ENCODE measurements at places on chromosomes 1 and 21.

DNA sequence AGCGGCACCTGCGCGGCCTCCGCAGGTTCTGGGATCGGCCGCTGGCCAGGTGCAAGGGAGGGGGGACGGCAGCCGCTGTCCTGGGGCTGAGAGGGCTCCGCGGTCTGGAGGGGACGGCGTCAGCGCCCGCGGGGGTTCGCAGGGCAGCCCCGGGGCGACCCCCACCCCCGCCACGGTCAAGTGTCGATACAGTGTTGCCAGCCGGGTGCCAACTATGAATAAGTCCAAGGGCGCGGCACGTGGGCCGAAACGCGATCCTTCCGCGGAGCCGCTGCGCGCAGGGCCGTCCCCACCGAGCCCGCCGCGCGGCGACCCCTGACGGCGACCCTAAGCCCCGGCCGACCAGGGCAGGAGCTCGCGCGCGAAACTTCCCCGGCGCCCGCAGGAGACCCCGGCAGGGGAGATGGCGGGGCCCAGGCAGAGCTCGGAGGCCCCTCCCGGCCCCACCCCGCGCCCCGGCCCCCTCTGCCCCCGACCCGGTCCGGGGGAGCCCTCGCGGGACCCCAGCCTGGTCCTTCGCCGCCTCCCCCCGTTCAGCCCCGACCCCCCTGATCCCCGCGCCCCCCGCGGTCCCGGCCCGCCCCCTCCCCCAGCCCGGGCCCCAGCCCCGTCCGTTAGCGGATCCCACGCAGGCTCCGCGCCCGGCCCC lies 586 bp upstream of the AGPAT3 start:
- peak; percentile 59 for DNase-seq

- DNase-seq = no peak
Measured at GRCh38 chr1:158564608-158565007, 5.8 kb downstream of the OR6P1 start.

- no peak for DNase-seq
Measured at GRCh38 chr1:89786628-89787214, 34.1 kb upstream of the LRRC8D start.

GRCh38 chr1:181112071-181112929 lies 23.8 kb downstream of the IER5 start:
- no peak for DNase-seq

- DNase-seq = no peak
Measured at GRCh38 chr1:175981128-175981527, 226.0 kb downstream of the COP1 start.

- DNase-seq = peak; percentile 29
Measured at GRCh38 chr1:228338521-228339051, 68.0 kb downstream of the TRIM11 start.

DNA sequence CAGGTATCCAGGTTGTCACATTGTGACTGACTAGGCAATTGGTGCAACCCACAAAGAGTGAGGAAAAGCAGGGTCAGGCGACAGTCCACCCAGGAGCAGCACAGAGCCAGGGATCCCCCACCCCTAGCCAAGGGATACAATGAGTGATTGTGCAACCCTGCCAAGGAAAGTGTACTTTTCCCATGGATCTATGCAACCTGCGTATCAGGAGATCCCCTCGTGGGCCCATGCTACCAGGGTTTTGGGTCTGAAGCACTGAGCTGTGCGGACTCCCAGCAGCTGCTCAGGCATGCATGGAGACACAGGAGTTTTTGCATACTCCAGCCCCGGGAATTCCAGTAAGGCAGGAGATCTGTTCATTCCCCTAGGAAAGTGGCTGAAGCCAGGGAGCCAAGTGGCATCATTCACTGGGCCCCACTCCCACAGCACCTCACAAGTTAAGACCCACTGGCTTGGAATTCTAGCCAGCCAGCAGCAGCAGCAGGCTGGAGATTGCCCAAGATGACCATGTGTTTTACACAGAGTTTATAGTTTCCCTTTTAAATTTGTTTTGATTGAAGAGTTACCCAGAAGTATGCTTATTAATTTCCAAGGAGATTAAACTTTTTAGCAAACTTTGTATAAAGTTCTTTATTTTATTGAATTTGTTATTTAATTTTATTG lies 136.0 kb downstream of the LTN1 start:
- DNase-seq = no peak

GRCh38 chr1:226485192-226485591 lies 63.4 kb upstream of the STUM start:
- no peak for DNase-seq

GRCh38 chr1:244090645-244091044 lies 39.6 kb downstream of the ZBTB18 start:
- no peak for DNase-seq

GRCh38 chr1:30159015-30159414 lies 564.4 kb downstream of the MATN1 start:
- no peak for DNase-seq

DNA sequence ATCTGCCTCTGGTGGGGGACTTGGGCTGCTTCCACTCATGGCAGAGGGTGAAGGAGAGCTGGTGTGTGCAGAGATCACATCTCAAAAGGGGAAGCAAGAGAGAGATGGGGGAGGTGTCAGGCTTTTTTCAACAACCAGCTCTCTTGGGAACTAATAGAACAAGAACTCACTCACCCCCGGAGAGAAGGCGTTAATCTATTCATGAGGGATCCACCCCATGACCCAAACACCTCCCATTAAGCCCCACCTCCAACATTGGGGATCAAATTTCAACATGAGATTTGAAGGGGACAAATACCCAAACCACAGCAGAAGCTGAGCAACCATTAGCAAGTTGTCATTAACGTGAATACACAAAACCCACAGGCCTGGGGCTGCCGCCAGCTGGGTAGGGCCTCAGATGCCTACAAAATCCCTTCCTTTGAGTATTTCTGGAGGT lies 12.0 kb upstream of the VWA5B1 start:
- DNase-seq = no peak

DNA sequence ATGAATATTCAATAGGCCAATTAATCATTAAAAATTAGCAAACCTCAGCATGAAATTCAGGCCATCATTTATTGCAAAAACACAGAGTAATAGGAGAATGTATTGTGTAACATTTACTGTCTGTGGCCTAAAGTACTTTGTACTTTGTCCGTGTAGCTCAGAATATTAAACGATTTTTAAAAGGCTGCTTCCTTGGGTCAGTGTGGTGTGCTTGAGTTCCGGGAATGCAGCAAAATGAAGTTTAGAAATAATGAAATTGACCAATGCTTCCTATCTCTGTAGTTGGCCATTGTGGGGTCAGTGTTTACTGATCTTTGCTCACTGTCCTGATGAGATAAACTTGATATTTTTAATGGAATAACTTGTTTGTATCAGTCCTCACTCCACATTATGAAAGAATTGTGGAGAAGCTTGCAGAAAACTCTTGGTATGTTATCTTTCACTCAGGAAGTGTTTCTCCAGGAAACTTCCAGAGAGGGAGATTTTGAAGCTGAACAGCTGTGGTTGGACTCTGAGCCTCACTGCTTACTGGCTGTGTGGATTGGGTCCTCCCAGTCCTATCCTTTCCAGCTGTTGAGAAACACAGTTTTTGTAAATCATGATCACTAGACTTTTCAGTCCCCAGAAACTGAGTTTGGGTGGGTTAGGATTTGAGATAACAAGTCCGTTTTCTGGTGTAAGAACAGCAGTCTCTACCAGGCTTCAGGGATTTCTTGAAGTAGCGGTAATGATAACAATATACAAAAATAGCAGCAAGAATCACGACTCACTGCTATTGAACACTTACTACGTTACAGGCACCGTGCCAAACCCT lies 19.2 kb upstream of the MTARC1 start:
- DNase-seq = no peak

DNA sequence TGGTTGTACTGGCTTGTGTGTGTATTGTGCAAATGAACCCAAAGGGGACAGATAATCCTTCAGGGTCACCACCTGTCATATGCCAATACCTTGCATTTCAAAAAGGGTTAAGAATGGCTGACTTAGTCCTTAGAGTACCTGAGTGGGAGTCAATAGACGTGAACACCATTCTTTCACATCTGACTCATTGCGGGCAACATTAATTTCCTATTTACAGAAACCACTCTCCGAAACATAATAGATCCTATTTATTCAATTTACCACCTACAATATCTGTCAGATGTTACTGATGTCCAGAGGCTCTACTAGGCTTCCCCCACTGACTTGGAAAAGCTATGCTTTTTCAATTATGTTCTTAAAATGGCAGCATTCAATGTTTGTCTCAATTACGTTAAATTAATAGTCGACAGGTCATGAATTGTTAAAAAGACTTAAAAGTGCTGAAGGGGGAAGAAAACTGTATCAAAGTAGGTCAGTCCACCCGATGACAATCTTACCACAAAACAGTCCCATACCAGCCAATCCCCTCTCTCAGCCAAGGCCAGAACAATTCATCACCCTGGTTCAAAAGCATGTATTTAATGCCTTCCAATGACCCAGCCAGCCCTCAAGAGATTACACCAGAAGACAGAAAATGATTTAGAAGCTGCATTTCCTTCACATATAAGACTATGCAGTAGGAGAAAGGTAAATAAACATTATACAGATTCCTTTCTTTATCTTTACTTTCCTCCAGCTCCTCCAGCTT lies 48.6 kb upstream of the PLA2G2C start:
- no peak for DNase-seq

GRCh38 chr1:199155166-199156019 lies 516.6 kb downstream of the PTPRC start:
- DNase-seq = no peak

- no peak for DNase-seq
Measured at GRCh38 chr21:45186709-45187108, 101.0 kb downstream of the POFUT2 start.

- no peak for DNase-seq
Measured at GRCh38 chr1:231750296-231750695, 123.7 kb downstream of the DISC1 start.

DNA sequence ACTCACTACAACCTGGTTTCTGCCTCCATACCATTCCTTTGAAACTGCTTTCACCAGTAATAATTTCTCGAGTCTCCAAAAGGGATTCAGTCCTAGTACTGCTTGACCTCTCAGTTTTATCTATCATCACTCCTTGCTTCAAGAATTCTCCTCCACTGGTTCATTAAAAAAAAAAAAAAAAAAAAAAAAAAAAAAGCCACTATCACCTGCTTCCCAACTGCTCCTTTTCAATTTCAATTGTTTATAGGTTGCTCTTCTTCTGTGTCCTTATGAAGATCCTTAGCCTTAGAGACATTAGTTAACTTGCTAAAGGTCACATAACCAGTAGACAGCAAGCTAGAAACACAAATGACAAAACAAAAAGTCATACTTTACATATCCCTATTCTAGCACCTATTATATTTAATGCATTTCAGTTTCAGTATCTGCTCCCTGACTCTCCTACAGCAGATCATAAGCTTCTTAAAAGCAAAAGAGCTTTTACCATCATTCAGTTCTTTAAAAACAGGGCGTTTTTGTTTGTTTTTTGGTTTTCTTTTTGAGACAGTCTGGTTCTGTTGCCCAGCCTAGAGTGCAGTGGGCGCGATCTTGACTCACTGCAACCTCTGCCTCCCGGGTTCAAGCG lies 7.1 kb downstream of the NRDC start:
- no peak for DNase-seq

GRCh38 chr1:70386121-70386520 lies 24.9 kb upstream of the CTH start:
- no peak for DNase-seq

DNA sequence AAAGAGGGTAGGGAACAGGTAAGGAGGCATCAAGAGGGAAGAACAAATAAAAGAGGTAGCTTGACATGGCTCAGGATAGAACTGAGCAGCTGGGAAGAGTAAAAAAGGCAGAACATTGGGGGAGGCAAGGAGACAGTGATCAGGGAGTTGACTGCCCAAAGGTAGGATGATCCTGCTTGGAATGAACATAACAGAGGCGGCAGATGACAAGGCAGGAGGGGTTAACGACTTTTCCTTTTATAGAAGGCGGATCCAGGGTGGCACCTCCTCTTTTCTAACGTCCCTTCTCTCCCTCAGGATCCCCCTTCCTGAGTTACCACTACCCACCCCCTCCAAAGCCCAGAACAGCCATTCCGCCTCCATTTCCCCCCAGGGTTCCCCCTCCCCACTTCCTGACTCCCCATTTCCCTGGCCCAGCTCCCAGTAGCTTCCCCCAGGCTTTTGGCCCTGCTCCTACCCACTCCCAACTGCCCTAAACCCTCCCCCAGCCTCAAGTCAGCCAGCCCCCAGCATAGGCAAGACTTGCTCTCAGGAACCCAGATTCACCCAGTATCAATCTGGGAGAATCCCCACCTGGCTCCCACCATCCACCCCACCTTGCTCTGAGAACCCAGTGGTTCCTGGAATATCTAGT lies 769 bp upstream of the ADAMTS4 start:
- no peak for DNase-seq

DNA sequence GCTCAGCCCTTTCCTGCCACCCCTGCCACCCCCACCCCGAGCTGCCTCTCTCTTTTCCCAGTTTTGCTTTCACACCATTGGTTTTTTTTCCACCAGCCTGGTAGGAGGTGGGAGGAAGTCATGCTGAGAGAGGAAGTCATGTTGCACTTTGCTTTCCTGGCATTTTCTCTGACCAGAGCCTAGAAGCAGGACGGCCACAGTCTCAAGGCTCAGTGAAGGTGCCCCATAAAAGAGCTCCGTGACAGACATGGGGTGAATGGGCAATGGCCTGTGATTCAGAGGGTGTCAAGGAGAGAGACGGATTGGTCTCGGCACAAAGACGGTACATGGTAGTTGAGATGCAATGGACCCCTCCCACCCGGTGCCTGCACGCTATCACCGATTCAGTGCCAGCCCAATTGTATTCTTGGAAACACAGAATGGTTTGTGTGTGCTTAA lies 42.1 kb upstream of the DMRTB1 start:
- no peak for DNase-seq

GRCh38 chr1:230855886-230856285 lies 12.4 kb downstream of the C1orf198 start:
- no peak for DNase-seq

- no peak for DNase-seq
Measured at GRCh38 chr1:17208546-17208945, 3.6 kb downstream of the PADI1 start.

DNA sequence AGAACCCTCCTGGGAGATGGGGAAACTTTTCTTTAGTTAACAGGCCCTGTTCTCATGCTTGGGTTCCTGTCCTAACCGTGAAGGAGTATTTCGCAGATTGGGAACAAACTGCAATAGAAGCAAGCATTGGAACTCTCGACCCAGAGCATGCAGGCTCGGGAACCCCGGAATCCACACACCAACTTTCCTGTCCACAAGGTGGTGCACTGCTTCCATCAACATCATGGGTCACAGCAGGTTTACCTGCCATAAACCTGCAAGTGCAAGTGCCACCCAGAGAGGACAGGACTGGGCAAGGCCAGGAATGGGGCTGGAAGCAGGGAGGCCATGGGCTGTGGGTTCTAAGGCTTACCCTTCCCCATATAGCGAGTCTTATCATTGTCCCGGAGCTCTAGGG lies 6.9 kb downstream of the ENO1 start:
- no peak for DNase-seq

- DNase-seq = no peak
Measured at GRCh38 chr1:19336543-19336942, 24.4 kb downstream of the SLC66A1 start.

DNA sequence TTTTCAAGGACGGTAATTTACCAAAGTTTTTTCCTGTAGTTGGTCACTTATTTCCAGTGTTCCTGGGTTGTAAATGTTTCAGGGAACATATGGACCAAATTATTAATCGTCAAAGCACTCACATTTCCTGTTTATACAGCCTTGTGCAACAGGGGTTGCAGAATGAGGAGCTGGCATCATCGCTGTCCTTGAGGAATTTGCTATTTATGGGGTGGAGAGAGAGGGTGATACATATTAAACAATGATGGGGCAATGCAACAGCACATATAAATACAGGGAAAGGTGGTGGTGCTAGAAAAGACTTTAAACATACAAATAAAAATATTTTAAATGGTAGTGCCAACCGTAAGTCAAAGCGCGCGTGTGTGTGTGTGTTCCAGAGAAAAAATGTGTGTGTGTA lies 369.8 kb downstream of the NPHP4 start:
- no peak for DNase-seq
